ENCODE measurements at places on chromosomes 3 and 15.

GRCh38 chr3:135556174-135556573 lies 409.4 kb upstream of the PPP2R3A start:
- peak; percentile 38 for DNase-seq

DNA sequence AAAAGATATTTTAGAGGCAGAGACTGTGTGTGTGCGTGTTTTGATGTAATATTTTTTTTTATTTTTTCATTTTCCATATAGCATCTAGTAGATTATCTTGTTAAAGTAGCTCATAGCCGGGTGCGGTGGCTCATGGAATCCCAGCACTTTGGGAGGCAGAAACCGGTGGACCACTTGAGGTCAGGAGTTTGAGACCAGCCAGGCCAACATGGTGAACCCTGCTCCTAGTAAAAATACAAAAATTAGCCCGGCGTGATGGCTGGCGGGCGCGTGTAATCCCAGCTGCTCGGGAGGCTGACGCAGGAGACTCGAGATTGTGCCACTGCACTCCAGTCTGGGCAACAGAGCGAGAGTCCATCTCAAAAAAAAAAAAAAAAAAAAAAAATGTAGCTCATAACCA lies 1481.2 kb upstream of the CADM2 start:
- no peak for DNase-seq

GRCh38 chr15:53625260-53625659 lies 134.2 kb downstream of the WDR72 start:
- no peak for DNase-seq

DNA sequence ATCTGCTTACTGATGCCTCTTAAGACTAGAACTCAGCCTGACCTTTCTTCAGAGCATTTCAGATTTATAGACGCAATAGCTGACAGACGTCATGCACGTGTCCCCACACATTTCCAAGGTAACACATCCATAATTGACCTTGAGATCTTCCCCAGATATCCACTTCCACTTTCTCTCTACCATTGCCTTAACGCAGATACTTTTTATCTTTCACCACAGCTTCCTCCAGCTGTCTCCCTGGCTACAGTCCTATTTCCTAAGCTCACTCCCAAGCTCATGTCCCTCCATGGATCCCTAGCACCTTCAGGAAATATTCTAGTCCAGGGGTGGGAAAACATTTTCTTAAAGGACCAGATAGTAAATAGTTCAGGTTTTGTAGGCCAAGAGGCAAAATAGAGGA lies 173.0 kb upstream of the MITF start:
- DNase-seq, result no peak
